ENCODE measurements at places on chromosomes 5 and 9.

- DNase-seq, result no peak
Measured at GRCh38 chr5:180495292-180495691, 1.1 kb downstream of the CNOT6 start.

DNA sequence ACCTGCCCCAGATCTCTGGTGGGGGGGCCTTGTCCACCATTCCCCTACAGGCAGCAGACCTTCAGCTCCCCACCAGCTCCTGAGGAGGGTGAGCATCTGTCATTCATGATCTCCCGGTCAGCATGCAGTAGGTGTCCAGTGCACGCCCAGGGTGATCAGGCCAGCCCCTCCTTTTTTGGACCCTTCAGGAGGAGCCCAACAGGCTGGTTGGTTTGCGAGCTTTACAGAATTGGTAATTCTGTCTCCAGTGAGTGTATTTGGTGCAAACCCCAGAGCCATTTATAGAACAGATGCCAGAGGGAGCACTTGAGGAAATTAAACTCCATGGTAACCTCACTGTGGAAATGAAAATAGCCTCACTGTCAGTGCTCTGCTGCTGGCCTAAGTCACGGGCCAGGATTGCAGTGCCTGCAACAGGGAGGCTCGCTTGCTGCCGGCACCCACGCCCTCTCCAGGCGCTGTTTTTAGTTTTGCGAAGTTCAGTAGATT is 23.4 kb downstream of the WNK2 start:
- no peak for DNase-seq

DNA sequence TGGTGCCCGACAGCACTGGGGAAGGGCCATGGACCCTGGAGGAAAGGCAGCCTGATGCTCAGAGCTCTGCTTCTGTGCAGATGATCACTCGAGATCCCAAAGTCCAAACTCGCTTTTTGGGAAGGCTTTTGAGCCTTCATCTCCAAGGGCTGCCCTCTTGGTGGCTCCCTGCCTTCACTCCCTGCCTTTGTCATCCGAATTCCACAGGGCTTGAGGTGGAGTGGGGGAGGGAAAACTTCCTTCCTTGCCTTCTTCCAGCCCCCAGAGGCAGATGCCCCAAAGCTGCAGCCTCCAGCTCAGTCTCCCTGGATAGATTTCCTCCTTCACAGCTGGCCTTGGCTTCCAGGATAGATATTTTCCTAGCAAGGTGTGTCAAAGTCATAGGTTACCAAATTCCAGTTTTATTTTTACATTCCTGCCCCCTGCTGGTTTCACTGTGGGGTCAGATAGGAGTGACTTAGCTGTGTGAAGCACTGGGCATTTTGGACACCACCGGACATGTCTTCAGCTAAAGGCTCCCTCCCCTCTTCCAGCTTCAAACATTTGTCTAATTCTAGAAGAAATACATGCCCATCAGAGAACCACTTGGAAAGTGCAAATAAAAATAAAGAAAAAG is 268.2 kb downstream of the HSPA4 start:
- DNase-seq, result no peak

DNA sequence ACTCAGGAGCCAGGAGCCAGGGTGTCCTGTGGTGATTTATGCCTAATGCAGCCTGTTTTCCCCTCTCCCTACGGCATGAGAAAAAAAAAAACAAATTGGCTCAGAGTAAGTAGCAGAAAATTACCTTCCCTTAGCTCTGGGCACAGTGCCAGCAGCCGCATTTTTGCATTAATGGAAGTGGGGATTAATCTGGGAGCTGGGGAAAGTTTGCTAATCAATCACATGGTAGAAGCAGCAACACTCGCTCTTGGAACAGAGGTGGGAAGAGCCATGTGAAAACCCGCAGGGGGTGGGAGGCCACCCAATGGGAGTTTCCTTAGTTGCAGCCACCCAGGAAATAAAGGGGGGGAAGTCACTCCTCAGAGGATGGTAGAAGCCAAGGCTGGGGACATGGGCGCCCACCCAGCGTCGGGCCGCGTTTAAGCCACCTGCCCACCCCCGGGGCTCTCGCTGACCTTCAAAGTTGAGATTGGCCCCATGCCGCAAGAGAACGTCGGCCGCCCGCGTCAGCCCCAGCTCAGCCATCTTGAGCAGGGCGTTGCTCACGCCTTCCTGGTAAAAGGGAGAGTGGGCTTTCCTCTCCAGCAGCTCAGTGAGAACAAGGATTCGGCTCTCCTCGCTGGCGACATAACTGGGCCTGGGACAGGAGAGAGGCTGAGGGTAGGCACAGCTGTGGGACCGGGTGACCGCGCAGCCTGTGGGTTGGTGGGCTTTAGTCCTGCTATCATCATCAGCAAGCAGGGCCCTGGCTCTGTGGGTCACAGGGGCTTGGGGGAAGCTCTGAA is 1.7 kb downstream of the ASB6 start:
- no peak for DNase-seq

- no peak for DNase-seq
Measured at GRCh38 chr9:127711226-127711701, 4.2 kb downstream of the PTRH1 start.

DNA sequence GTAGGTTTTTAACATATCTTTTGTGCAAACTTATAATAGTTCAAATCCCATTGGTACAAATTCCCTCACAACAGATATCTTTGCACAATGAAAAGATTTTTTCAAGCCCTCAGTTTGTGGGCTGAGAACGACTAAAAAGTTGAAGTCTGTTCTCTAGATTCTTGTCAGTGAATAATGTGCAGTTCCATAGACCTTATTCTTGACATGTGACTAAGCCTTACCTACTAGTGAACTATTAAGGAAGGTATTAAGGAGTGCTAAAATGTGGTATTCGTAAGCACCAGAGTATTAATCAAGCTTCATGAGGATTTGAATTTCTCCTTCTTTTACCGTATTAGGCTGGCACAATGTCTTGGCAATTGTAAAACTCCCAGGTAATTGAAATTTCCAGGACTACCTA is 205.6 kb upstream of the DMRTA1 start:
- no peak for DNase-seq

DNA sequence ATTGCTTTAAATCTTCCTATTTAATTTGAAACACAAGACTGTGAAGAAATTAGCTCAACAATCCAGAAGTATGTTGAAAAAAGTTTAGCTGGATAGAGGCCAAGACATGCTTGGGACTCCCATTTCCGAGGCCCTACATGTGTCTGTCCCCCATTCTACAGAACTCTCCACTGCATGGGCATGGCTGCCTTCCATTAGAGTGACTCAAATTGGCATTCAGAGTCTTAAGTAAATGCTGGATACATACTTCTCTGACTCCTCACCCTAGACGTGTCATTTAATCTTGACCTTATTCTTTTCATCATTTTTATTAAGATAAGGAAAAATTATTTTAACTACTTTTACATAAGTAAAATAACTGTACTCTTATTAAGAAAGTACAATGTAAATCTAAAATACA is 530.4 kb upstream of the CDH9 start:
- DNase-seq, result no peak

- no peak for DNase-seq
Measured at GRCh38 chr5:65760504-65761275, 38.7 kb downstream of the NLN start.

DNA sequence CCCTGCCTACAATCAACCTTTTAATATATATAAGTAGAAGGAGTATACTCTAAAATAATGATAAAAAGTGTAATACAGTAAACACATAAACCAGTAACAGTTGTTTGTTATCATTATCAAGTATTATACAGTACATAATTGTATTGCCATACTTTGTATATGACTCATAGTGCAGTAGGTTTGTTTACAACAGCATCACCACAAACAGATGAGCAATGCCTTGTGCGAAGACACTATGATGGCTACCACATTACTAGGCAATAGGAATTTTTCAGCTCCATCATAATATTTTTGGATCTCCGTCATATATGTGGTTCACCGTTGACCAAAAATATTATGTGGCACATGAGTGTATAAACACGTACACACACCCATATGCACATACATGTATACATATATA is 69.7 kb upstream of the APC start:
- DNase-seq, result no peak

- no peak for DNase-seq
Measured at GRCh38 chr9:69606089-69606488, 66.1 kb downstream of the APBA1 start.

DNA sequence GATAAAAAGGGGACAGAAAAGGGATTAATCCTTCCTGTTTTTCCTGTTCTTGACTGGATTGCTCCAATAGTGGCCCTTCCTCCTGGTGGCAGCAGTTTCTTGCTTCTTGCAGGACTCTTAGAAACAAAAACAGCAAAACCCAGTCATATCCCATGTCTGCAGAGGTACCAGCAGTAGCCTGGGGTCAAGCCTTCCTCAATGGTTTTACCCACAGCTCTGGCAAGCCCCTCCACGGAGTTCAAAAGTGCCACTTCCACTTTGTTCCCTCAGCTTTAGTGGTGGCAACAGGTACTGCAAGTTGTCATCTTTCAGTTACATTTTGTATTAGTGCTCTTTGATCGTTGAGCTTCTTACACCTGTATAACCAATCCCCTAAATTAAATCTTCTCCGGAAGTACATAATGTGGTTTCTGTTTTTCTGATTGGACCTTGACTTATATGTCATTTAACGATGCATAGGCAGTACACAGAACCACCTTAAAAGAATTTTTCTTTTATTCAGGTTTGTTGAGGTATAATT is 8.7 kb upstream of the RANBP6 start:
- DNase-seq, result no peak

GRCh38 chr5:152953788-152954483 is 536.5 kb upstream of the GRIA1 start:
- DNase-seq, result no peak

- DNase-seq, result no peak
Measured at GRCh38 chr5:1026700-1027621, 18.4 kb downstream of the NKD2 start.

DNA sequence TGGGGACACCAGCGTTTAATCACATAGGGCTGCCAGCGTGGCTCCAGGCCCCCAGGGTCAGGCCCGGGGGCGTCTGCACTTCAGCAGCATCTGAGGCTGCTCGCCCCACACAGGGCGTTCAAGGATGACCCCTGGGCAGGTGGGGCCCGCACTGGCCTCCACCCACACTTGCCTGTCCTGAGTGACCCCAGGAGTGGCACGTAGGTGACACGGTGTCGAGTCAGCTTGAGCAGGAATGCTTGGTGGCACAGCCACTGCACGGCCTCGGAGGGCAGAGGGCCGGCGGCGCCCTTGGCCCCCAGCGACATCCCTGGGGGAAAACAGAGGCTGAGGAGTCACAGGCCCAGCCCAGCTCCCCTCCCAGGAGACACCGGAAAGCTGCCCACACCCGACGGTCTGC is 29.0 kb downstream of the SLC6A18 start:
- DNase-seq, result no peak

DNA sequence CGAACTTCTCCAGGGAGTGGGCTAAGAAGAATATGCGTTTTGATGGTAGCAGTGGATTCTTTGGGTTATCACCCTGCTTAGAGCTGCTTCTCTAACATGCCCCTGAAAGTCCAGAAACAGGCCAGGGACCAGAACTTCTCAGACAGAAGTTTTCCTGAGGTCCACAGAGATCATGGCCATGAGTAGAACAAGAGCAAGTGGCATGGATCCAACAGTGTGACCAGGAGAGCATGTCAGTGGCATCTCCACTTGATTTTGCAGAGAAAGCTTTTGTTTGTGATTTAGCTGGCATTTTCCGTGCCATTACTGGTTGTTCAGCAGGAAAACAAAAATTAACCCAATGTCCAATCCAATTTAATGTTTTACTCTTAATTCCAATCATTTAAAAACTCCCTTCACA is 298.5 kb upstream of the CD180 start:
- DNase-seq, result no peak

- DNase-seq, result no peak
Measured at GRCh38 chr5:7827610-7828009, 23.3 kb downstream of the CFAP90 start.

DNA sequence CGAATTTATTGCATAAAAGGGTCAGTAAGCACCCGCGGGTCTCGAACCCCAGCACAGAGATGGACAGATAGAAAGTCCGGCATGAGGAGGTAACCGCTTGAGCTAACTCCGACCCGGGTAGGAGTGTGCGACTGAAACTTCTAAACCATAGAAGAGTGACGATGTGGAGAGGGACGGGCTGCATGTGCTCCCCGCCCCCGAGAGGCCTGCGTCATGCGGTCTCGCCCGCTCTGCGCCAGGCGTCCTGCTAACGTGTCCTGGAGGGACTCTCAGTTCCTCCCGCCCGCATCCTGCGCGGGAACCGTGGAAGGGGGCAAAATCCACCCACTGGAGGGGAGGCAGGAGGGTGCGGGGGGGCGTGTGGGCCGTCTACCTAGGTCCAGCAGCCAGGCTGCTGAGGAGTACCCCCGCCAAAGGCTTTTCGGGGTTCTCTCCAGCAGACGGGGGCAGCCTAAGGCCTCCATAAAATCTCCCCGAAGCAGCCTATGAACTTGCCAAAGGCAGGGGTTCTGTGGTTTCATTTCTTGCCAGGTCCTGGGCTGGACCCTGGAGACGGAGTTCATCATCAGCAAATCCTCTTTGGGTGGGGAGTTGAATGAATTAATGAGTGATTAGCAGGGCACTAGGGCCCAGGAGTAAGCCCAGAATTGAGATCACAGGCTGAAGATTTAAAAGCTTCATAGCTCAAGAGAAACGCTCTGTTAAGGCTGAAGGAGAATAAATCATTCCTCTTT is 51.9 kb downstream of the TGFBI start:
- peak; percentile 91 for DNase-seq

DNA sequence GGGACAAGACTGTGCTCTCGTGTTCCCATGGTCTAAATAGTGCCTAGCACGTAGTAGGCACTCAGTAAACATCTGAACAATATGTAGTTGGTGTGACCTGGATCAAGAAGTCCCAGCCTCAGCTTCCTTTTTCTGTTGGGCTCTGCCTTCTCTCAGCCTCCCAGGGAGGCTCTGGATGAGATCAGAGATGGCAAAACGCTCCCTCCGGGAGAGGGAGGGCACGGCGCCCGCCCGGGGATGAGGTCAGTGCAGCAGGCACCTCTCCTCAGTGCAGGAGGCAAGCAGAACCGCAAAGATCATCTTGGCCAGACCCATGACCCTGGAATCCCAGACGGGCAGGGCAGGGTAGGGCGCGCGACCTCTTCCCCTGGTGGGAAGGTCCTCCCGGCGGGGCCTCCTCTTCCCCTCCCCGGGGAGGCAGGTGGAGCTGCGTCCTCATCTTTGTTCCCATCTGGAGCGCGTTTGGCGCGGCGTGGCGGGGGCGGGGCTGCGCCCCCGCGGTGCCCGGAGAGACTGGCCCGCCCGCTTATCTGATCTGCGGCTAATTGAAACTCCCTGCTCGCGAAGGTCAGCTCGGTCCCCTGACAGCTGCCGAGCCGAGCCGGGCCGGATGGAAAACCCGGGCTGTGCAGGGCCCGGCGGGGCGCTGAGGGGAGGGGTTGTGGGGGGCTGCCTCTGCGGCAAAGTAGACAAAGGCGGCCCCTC is 60.9 kb downstream of the CXXC5 start:
- DNase-seq, result no peak

DNA sequence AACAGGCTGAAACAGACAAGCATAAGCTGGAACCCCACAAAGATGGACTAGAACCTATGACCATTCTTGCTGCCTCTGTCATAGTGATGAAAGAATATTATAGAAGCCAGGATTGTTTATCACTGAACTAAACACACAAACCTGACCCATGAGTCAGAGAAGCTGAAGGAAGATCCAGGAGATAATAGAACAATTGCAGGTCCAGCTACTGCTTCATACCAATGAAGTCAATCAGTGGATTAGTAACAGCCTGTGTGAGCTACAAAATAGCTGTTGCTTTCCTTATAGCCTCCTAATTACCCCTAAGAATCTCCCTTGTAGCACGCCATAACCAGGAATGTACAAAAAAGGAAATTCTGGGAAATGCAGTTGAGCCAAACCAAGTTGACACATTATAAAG is 459.9 kb upstream of the ZNF462 start:
- DNase-seq, result peak; percentile 35

- DNase-seq, result no peak
Measured at GRCh38 chr9:653421-653820, 188.1 kb upstream of the DMRT1 start.

- DNase-seq, result no peak
Measured at GRCh38 chr5:62603934-62604333, 25.3 kb downstream of the LRRC70 start.
